Suprapubic skin (tissue), 4 donors: ENCODE measurements at places on chromosomes 1 and 21. TPM values are rescaled to one million over a fixed set of nuclear protein-coding genes. Genes with fewer than 3 reads are reported as not detected.

- DNase-seq = no peak
Measured at GRCh38 chr1:72129869-72130268, 152.5 kb downstream of the NEGR1 start.

DNA sequence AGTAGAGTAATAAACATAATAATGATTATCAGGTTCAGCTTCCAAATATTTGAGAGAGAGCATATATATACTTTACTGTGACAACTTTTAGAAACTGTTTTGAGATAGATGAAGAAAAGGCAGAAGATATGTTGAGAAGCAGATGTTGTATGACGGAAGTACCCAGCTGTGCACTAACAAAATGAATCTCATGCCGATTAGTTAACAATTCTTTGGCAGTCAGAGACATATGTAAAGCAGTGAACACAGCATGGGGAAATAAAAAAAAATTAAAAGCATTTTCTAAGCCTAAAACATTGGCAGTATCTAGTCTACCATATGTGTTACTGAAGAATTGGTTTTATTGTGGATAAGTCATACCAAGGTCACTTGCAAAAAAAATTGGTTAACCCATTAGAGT is 51.8 kb downstream of the MAGI3 start:
- DNase-seq = no peak

DNA sequence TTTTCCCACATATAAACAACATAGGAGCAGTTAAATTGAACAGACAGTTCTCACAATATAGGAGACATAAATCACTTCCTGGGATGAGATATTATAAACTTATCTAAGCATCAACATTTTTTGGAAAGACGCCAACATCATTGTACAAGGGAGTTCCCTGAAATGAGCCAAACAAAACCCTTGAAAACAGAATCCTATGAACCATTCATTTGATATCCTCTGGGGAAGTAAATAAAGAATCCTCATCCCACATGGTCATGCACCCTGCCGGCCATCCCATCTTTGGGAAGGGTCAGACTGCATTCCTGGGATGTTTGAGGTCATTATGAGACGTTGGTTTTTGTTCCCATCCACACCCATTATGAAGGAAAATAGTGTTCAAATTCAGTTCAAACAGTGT is 111.8 kb upstream of the USP25 start:
- DNase-seq = no peak

DNA sequence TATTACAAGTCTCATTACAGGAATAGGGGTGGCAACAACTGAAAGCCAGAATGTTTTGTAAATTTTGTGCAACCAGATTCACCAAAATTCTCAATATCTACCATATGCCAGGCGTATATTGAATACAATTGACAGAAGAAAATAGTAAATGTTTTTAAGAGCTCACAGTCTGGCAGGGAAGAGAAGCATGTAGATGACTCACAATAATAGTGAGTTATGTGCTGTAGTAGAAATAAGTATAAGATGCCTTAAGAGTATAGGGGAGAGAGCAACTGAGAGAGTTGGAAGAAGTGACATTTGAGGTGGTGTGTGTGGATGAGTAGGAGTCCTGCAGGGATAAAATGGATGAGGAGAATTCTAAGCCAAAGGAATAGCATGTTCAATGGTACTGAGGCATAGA is 170.5 kb upstream of the FGGY start:
- no peak for DNase-seq

Gene SHE
- 7.3 TPM for total RNA-seq

Gene GREM2
- 0.32 TPM for total RNA-seq

Gene TTC34
- total RNA-seq = not detected

Gene DBT
- 7.1 TPM for total RNA-seq

Gene C1QB
- total RNA-seq = 71.5 TPM
